ENCODE measurements at places on chromosomes 16 and 17.

DNA sequence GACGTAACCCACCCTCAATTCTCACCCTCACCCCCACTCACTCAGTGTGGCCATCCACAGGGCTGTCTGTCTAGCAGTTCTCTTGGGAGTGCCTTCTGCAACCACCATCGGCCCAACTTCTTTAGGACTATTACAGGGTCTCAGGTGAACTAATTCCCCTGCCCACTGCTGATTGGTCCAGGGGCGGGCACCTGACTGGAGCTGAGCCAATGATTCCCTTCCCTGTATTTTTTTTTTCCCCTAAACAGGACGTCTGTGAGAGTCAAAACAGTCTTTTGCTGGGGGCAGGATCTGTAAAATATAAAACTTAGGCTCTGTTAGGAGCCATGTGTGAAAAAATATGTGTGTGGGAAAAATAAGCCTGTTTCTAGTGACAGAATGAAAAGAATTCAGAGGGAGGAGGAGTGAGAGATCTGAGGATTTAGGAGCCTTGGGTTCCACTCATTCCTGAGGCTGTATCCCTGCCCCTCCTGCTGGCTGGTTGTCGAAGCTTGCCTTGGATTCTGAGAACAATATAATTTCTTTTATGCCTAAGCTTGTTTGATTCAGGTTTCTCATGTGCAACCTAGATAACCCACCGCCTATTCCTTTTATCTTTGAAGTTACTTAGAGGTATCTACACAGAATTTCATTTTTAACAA is 115.0 kb downstream of the SPACA3 start:
- no peak for DNase-seq

DNA sequence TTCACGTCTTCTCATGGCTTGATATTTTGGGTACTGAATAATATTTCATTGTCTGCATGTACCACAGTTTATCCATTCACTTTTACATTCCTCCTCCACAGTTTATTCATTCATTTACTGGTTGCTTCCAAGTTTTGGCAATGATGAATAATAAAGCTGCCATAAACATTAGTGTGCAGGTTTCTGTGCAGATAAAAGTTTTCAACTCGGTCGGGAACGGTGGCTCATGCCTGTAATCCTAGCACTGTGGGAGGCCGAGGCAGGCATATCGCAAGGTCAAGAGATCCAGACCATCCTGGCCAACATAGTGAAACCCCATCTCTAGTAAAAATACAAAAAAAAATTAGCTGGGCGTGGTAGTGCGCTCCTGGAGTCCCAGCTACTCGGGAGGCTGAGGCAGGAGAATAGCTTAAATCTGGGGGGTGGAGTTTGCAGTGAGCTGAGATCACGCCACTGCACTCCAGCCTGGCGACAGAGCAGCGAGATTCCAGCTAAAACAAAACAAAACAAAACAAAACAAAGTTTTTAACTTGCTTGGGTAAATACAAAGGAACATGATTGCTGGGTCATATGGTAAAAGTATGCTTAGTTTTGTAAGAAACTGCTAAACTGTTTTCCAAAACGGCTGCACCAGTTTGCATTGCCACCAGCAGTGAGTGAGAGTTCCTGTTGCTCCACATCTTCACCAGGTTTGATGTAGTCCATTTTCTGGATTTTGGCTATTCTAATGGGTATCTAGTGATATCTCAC is 89.5 kb downstream of the WWP2 start:
- no peak for DNase-seq

- DNase-seq: no peak
Measured at GRCh38 chr16:1169285-1170075, 16.6 kb downstream of the CACNA1H start.

GRCh38 chr16:79712276-79712675 is 111.7 kb upstream of the MAF start:
- no peak for DNase-seq

GRCh38 chr17:6047966-6048365 is 22.2 kb upstream of the WSCD1 start:
- DNase-seq: no peak

GRCh38 chr17:78154903-78155811 is 9.0 kb downstream of the C17orf99 start:
- no peak for DNase-seq

GRCh38 chr17:38449364-38449763 is 21.1 kb downstream of the ARHGAP23 start:
- DNase-seq: no peak

DNA sequence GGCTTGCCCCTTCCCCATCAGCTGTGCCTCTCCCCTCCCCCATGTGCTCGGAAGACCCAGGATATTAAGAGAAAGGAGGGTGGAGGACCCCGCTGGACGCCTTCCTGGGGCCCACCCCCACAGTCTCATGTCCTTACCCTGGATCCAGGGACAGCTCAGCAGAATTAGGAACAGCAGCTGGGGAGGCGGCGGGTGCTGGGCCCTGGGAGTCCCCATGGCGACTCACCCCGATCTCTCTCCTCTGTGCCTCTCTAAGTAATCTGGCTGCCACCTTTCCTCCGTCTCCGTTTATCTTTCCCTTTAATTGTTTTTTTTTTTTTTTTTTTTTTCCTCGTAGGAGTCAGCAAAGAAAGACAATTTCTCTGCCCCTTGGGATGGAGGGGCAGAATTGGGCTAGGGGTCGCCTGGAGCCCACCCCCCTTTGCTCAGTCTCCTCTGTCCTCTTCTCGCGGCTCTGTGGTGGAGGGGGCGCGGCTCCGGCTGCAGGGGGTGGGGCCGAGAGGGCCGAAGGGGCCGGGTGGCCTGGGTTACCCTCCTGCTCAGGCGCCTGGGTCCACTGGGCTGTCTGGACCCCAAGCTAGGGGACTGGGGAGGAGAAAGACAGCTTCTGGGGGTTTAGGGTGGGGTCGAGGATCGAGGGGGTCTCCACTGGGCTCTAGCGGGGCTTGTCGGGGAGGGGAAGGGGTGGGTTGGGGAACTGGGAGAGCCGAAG is 390 bp downstream of the SEZ6L2 start:
- DNase-seq: no peak

DNA sequence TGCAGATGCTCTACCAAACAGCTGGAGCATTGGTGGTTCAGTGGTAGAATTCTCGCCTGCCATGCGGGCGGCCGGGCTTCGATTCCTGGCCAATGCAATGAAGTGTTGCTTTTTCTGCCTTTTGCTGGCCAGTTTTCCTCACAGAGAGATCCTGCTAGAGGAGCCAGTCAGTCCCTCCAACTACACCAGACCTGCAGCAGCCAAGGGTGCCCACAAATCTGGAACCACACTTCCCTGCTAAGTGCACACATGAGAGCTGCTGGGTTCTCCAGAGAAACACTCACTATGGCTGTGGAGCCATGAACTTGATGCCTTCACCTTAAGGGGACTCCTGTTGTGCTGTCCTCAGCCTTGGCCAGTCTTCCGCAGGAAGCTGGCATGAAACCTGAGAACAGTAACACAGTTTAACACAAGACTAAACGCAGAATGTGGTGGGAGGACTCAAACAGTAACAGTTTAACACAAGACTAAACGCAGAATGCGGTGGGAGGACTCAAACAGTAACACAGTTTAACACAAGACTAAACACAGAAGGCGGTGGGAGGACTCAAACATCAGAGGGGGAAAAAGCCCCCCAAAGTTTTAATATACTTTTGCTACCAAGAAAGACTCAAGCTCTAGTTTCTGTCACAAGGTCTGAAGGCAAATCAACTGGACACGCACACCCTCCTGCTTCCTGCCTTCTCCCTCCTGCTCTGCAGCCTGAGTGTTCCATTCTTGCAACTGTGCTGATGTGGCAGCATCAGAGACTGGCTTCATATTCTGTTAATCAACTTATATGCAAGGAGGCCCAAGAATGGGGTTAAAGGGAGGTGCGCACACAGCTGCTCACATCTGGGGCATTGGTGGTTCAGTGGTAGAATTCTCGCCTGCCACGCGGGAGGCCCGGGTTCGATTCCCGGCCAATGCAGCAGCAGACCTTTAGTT is 12.0 kb downstream of the VAC14 start:
- no peak for DNase-seq

GRCh38 chr16:27772093-27772825 is 222.3 kb downstream of the KATNIP start:
- no peak for DNase-seq

DNA sequence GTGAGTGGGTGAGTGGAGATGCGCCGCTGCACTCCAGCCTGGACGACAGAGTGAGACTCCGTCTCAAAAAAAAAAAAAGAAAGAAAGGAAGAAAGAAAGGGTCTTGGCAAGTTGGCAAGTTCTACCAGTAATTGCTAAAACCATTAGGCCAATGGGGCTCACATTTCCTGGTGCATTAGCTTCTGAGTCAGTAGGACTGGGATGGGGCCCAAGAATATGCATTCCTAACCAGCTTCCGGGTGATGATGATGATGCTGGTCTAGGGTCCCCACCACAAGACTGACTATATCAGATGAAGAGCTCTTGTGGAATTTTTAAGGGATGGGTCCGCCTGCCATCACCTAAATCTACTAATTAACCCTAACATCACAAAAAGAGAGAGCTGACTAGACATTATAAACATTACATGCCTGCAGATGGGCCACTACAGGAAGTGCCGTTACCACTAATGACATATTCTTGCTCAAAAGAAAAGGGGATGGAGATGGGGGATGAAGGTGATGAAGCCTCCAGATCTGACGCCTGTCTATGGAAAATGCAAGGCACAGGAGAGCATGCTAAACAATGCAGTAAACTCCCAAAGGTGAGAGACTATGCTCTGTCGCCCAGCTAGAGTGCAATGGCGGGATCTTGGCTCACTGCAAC is 13.1 kb downstream of the MYH11 start:
- no peak for DNase-seq

DNA sequence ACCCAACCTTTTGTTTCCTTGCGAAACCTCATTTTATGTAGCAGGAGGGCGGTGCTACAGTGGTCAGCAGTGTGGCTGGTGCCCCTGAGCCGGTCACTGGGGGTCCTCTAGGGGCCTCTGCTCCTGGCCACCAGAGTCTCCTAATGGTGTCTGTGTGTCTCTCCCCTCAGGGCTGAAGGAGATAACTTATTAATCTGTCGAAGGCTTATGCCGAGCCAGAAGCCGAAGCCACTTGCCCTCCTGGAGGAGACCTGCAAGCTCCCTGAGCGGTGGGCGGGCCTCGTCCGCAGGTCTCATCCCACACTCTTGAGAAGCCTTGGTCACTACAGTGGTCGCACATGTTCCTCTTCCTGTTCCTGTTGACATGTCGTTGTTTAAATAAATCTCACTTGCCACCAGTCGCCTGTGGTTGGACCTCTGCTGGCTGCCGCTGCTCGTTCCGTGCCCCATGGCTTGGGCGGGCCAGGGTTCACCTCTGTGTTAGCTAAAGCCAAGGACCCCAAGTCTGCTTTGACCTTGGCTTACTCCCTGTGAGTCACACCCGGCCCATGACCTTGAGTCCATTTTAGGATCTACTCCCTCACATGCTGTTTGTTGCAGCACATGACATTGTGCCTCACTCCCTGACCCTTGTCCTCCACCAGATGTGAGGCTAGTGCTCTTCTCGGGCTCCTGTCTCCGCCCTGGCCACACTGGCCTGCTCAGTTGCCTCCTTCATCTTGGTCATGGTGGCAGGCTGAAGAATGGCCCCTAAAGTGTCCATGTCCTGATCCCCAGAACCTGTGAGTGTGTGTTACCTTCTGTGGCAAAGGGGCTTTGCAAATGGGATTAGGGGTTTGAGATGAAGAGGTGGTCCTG is 38.7 kb upstream of the AQP8 start:
- no peak for DNase-seq

DNA sequence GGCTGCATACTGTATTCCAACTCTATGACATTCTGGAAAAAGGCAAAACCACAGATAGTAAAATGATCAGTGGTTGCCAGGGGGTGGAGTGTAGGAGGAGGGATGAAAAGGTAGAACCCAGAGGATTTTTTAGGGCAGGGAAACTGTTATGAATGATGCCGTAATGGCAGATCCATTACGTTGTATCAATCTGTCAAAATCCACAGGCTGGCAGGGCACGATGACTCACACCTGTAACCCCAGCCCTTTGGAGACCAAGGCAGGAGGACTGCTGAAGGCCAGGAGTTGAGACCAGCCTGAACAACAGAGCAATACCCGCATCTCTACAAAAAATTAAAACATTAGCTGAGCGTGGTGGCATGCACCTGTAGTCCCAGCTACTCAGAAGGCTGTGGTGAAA is 91.8 kb downstream of the RMI2 start:
- no peak for DNase-seq

- no peak for DNase-seq
Measured at GRCh38 chr16:89918453-89919347, at the start of gene MC1R. Gene MC1R (plus strand): TSS chr16:89918862. CDS start chr16:89919259, 397 bp downstream.

- no peak for DNase-seq
Measured at GRCh38 chr16:63596716-63597115, 1525.1 kb downstream of the CDH11 start.
